ENCODE measurements at places on chromosomes 13 and 19.

GRCh38 chr13:41601718-41602445 is 144.5 kb downstream of the RGCC start:
- DNase-seq: no peak

- DNase-seq: no peak
Observed at GRCh38 chr19:5171711-5172110, 168.9 kb downstream of the PTPRS start.

DNA sequence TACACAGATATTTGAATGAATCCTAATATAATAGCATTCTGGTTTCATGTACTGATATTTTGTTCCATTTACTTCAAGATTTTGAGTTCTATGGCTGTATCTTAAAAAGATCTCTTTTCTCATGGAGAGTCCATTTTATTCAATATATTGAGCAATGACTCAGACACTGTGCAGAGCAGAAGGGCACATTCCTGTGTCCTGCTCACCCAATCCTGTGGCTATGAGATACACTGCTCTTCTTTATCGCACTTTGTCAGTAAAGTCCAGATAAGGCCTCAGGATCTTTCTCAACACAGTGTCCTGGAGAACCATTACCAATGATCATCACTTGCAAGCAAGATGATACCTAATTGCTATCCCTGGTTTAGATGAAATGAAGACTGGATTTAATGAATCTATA is 155.0 kb downstream of the CYSLTR2 start:
- DNase-seq: no peak

DNA sequence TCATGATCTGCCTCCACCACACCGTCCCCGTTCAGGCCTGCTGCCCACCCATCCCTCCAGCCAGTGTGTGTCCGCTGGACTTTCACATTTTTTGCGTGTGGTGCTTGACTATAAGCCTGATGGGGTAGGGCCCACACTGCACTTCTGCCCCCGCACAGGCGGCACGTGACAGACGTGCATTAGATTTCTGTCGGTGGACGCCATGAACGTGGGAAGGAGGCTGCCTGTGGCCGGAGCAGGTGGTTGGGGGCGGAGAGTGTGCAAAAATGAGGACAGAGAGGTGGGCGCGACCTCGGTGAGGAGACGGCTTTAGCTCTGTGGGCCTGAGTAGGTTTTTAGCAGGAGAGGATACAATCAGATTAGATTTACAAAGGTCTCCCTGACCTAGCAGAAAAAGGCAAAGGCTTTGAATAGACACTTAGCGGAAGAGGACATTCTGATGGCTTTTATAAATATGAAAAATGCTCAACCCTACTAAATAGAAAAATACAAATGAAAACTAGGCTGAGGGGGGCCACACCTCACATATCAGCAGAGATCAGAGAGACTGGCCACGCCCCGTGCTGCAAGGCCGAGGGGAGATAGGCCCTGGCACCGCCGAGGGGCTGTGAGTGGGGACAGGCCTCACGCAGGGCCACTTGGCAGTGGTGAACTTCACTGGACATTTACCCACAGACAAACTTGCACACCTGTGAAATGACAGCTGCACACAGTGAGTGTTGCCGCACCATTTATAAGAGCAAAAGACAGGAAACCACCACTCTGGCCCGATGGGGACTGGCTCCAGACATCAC is 25.4 kb downstream of the PAK4 start:
- no peak for DNase-seq

DNA sequence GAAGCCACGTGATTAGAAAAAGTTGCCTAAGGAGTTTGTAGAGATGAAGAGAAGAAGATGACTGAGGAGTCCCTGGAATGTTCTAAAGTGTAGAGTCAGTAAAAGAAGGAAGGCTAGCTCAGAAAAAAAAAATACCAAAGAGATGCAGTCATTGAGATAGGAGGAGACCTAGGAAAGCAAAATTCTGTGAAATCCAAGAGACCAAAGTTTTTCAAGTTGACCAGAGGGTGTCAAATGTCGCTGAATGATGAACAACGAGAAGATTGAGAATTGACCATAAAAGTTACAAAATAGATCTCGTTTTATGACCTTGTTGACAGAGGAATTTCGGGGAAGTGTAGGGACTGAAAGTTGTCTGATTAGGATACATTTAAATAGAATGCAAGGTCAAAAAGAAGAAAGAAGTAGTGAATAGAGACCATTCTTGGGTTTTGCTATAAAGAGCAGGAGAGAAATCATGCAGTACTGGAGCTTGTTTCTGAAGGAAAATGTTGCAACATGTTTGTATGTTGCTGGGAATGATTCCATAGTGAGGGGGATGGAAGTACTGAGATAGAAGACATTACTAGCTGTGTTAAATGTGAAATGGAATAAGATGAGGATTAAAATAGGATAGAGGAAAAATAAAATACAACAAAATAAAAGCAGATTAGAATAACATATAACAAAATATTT is 30.2 kb upstream of the HTR2A start:
- DNase-seq: no peak

DNA sequence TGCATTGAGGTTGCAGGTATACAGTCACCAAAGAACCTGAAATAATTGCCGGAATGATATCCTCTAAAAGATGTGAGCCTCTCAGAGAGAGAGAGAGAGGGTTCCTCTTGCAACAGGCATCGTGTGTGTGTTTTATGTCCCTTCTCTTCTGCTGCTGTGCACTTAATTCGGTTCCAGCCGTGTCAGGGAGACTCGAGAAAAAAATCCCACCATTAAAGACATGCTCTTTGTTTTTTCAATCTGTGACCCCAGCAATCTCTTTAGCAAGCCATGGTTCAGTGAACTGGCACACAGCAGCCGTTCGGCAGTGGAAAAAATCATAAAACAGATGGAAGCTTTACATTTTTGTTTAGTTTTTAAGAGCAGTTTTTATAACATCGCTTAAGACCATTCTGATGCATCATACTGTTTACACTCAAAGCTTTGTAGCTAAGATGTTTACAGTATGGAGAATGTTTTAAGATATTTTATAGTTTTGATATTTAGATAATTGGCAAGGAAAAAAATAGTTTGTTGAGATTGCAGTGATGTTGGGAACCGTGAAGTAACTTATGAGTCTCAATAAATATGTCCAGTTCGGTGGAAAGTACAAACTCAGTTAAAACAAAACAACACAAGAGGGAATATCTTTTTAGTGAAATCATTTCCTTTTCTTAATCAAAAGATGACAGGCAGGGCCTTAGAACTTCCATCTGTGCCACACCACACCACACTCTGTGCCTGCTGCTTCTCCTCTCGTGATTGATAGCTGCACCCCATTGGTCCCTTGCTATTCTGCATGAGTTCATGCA is 31.2 kb upstream of the ZNF536 start:
- DNase-seq: no peak

DNA sequence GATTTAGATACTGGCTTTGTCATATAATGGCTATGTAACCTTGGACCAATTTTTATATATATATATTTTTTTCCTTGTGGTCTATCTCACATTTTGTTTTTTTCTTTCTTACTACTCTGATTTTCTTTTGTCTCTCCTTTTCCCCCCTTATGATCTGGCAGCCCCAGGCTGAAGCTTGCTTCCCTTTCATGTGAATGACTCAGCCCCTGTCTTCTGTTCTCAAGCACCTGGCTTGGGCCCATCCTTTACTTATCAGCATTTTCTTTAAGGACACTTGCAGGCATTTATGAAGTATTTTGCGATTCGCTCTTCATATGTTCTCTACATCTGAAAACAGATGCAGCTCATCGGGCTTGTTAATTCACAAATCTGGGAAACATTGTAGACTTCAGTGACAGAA is 163.6 kb downstream of the SPRY2 start:
- no peak for DNase-seq

GRCh38 chr13:36555151-36555986 is 118.5 kb upstream of the SERTM1 start:
- no peak for DNase-seq

DNA sequence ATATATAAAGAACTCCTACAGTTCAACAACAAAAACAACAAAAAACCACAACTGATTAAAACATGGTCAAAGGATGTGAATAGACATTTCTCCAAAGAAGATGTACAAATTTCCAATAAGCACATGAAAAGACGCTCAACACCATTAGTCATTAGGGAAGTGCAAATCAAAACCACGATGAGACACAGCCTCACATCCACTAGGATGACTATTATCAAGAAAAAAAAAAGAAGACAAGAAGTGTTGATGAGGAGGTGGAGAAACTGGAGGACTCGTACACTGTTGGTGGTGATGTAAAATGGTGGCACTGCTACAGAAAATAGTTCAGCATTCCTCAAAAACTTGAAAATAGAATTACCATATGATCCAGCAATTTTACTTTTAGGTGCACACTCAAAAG is 61.0 kb upstream of the SOX1 start:
- no peak for DNase-seq

DNA sequence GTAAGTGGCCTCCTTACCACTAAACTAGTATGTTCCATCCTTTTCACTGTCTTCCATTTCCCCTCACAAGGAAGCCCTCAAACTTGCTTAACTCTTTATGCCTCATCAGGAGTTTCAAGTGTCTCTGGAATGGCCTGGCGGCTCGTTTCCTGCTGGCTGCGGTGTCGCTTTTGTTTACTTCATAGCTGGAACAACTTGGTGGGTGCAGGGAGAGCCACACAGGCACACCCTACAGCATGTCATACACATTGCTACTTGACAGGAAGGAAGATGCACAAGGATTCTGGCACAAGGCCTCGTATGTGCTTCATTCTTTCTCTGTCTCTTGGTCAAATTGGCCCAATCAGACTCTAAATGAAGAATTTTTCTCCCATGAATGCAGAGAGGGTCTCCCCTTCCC is 488.3 kb downstream of the FOXO1 start:
- DNase-seq: no peak

DNA sequence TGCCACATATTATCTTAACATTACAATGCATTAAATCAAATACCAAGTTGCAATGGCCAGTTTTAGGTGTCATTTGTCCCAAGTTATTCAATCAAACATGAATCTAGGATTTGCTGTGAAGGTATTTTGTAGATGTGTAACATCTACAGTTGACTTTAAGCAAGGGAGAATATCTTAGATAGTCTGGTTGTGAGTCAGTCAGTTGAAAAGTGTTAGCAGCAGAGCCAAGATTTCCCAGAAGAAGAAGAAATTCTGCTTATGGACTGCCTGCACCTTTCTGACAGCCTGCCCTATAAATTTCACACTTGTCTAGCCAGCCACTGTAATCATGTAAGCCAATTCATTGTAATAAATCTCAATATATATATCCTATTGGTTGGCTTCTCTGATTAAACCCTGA is 41.3 kb upstream of the INTS6 start:
- no peak for DNase-seq

GRCh38 chr13:34747507-34747906 is 194.6 kb upstream of the NBEA start:
- DNase-seq: no peak

DNA sequence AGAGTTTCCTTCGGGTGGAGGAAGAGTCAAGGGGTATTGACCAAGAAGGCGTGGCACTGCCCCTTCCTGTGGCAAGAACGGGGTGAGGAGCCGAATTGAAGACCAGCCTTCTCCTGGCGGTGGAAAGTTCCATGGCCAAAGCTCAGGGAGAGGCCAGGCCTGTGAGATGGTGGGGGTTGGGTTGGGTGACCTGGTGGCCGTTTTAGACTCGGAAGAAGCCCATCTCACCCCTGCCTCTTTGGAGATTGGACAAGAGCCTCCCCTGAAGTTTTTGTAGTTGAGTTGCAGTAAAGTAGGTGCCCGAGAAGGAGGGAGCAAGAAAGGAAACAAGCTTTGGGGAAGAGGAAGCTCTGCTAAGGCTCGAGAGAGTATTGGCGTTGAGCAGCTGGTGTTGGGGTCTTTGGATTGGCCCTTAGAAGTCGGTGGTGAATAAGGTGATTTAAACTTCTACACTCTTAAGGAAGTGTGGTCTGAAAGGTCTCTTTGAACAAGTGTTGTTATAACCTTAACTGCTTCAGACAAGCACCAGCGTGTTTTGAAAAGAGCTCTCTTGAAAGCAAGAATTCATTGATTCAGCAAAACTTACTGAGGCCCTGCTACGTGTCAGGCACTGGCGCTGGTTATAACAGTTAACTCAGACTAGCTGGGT is 964 bp downstream of the SPINT2 start:
- no peak for DNase-seq

- DNase-seq: peak; percentile 87
Observed at GRCh38 chr19:38173291-38174041, 50.6 kb downstream of the DPF1 start.

DNA sequence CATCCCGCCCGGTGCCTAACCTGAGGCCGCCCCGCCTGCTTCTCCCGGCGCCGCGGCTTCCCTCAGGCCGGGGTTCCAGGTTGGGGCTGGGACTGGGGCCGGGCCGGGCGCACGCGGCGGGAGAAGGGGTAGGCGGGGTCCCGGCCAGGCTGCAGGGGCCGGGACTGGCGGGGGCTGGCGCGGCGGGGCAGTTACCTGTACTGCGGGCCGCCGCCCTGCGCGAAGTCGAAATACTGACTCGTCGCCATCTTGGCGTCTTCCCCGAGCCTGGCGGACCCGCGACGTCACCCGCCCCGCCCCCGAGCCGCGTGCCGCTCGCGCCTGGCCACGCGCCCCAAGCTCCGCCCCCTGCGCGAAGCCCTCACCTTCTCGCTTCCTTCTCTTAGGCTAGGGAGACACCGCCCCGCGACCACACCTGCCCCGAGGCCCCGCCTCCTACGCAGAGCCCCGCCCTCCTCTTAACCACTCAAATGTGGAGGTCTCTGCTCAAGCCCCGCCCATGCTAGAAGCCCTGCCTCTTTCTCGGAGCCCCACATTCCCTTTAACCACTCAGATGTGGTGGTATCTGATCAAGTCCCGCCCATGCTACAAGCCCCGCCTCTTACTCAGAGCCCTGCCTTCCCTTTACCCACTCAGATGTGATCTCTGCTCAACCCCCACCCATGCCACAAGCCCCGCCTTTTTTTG is at the start of gene ZFR2:
Gene ZFR2 (minus strand): TSS at position 269 of the 687 bp plus-strand sequence. CDS start 21 bp downstream, at position 248.
- no peak for DNase-seq

GRCh38 chr13:106656186-106656585 is 88.2 kb upstream of the ARGLU1 start:
- no peak for DNase-seq

DNA sequence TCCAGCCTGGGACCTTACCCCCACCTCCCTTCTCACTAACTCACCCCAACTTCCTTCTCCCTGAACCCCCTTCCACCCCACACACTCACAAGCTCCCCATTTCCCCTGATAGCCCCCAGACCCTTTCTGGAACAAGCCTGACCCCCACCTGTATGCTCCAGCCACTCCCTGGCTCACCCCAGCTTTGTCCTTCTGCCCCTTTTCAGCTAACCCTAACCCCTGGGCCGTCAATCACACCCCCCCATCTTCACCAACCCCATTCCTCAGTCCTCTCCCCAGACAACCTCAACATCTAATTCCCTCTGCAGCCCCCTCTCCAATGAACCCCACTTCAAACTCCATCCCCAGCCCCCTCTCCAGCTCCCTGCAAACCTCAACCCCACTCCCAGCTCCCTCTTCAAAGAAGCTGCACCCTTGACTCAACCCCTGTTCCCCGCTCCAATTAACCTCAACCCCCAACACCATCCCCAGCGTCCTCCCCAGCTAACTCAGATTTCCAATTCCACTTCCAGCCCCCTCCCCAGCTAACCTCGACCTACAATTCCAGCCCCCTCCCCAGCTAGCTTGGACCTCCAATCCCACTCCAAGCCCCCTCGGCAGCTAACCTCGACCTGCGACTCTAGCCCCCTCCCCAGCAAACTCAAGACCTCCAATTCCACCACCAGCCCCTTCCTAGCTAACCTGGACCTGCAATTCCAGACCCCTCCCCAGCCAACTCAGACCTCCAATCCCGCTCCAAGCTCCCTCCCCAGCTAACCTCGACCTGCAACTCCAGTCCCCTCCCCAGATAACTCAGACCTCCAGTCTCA is 929 bp downstream of the GNG7 start:
- DNase-seq: no peak

GRCh38 chr19:1671716-1672037 is 19.3 kb upstream of the TCF3 start:
- no peak for DNase-seq
